ENCODE measurements at places on chromosomes 7 and 10.

- no peak for DNase-seq
Measured at GRCh38 chr10:17599089-17599488, 18.1 kb downstream of the HACD1 start.

DNA sequence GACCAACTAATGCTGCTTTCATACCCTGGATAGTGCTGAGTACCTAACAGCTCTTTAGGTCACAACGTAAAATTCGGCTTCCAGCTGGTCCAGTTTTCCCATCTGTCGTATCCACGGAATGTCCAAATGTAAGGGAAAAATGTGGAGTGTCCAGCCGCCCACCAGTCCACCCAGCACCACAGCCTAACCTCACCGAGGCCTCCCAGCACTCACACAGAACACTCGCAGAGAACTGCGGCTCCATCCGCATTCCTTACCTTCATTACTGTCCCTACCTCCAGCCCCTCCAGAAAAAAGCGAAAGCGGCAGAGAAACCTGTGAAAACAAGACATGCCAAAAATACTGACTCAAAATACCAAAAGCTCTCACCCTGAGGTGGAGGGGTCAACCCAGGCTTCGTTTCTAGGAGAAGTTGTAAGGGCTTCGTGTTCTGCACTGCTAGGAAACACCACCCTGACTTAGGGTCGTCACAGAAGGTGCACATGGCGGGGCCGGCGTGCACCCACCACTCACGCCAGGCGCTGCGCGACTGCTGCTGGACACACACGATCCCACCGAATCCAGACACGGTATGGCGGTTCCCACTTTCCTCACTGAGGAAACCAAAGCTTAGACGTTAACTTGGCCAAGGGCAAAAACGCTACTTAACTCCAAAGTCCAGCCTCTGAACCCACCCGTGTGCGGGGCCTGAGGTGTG lies 73.9 kb downstream of the AMZ1 start:
- no peak for DNase-seq

- no peak for DNase-seq
Measured at GRCh38 chr10:127313996-127314700, 117.8 kb upstream of the INSYN2A start.

DNA sequence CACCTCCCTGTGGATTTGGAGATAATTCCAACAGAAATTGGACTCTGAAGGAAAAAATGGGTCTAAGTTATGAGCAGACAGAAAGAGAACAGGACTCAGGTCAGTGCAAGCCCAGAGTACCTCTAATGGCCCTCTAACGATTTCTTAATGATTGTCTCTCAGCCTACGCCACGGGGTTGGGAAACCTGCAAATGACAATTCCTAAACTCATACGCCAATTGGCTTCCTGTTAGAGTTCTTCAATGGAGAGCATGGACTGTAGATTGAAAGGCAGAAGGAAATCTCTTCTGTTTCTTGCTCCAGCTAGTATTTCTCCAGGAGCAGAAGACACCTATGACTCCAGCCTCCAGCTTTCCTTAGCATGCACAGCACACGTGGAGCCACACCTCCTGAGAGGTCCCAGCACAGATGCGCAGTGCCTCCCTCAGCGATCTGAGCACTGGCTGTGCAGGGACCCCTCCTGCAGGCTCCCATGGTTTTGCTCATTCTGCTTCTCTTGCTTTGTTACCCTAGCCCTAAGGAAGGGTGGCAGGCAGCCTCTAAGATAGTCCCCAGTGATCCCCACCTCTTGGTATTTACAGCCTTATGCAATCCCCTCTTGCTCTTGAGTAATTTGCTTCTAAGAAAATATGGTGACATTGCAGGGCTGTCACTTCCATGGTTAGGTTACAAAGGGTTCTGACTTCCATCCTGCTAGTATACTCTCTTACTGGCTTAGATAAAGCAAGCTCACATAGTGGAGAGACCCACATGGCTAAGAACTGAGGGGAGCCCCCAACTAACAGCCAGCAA lies 30.1 kb downstream of the DENND11 start:
- no peak for DNase-seq

DNA sequence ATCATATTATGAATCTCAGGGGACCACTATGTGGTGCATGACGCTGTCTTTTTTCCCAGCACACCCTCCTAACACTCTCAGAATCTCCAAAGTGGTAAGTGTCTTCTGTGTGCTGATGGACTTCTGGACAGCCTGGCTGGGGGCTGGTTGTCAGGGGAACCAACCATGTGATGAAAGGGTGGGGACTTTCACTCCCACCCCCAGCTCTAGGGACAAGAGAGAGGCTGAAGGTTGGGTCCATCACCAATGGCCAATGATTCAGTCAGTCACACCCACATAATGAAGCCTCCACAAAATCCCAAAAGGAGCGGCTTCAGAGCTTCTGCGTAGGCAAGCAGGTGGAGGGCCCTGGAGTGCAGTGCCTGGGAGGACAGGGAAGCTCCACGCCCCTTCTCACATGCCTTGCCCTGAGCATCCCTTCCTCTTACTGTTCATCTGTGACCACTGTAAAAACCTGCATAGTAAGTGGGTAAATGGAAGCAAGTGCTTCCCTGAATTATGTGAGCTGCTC lies 44.6 kb downstream of the RASGEF1A start:
- DNase-seq = no peak

GRCh38 chr10:127587668-127588365 lies 38.7 kb downstream of the NPS start:
- DNase-seq = no peak

DNA sequence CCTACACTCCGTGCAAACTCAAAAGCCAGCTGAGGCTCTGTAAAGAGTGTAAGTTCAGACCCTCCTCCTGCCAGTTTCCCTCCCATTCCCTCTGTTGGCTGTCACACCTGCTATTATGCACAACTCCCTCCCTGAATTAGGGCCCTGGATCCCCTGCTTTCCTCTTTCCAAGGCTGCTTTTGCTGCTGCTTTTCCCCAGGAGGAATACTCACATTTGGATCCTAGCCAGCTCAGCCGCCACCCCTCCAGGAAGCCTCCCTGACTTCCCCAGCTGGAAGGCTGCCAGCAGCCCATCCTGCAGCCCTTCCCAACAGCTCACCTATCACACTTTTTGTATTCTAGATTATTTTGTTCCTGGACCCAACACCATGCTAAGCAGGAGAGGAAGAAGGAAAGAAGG lies 40.9 kb upstream of the WDR11 start:
- no peak for DNase-seq

DNA sequence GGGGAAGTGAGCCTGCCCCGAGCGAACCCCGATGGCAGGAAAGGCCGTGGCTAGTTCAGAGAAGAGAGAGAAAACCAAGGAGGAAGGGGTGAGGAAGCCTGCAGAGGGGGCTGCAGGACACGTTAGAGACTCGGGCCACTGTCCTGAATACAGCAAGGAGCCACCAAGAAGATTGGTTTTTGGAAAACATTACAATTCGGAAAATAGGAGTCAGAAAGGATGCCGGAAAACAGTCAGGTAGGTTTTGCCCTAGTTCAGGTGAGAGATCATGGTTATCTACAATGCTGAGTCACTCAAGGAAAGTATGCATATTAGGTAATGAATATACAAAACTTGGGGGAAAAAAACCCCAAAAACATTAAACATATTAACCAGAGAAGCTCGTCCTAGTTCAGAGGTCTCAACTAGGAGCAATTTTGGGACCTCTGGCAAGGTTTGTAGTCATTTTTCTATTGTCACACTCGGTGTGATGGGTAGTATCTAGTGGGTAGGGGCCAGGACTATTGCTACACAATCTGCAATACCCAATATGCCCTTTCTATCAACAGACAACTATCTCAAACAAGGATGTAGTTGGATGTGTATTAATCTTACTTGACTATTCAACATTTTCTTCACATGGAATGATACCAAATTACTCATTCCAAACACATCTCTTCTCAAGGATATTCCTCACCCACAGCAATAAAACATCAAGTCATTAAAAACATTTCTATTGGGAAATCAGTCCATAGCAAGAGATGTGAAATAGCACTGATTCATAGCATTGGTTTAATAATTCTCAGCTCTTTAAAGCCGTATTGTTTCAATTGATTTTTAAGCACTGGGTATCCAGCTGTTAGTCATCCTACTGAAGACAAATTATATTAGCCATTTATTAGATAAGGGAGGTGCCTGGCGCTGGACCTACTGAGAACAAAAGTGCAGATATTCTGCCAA lies 74.4 kb upstream of the RSU1 start:
- DNase-seq = no peak

DNA sequence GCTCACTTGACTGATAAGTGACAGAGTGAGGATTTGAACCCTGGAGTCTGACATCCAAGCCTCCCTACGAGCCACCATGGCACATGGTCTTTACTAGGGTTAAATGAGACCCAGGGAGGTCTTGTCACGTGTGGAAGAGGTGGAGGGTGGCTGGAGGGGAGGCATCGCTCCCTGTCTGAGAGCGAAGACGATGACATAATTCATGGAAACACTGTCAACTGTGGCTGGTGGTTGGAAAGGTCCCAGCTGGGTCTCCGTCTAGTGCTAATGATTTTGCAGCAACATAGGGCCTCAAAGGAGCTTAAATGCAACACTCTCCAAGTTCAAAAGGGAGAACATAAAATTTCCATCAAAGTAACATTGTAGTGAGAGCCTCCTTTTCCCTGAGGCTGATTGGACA lies 99.9 kb upstream of the BAIAP2L1 start:
- DNase-seq = no peak

GRCh38 chr10:12872577-12872976 lies 128.9 kb downstream of the CCDC3 start:
- DNase-seq = no peak

GRCh38 chr10:113958631-113959382 lies 84.9 kb upstream of the ADRB1 start:
- peak; percentile 34 for DNase-seq

DNA sequence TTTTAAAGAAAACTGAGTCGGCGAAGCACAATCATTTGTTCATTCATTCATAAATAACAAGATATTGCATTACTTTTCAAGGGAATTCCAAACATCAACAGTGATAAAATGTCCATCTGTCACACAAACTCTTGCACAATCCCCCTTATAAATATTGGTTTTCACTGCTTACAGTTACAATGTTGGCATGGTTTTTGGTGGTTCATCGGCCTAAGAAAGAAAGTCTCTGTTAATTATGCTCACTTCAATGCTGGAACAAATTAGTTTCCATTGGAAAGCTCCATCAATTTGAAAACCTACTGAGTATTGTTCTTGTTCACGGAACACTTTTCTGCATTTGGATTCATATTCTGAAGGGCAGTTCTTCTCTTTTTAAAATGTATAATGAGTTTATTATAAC lies 188.5 kb downstream of the JAZF1 start:
- DNase-seq = no peak

DNA sequence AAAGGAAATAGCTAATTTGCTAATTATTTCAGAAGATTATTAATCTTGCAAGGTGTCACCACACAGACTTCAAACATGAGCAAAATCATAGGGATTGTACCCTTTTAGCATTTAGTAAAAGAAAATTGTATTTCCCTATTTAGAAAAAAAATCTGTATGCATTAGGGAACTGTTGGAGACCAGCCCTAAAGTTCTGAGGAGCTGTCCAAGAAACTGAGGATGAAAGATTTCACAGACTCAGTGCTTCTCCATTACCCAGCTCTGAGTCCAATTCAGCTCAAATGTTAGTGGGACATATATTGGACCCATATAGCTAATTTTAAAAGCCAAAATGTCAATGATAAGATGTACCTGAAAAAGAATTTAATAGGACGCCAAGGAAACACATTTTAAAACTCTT lies 271.7 kb downstream of the SNX10 start:
- no peak for DNase-seq

DNA sequence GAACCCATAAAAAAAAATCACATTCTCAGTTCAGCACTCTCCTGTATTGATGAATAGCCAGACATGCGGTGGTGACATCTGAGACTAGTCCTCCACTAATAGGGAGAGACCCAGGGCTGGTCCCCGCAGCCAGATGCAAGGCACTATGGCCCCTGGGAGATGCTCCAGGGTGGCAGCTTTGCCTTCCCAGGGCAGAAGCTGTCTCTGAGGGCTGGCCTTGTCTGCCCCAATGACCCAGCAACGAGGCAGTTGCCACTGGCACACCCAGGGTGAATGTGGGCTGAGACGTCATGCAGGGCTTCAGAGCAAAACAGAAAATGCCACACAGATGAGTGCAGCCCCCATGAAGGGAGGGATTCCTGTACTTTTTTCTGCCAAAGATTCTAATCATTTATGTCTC lies 50.1 kb upstream of the GDF10 start:
- DNase-seq = no peak

- DNase-seq = no peak
Measured at GRCh38 chr10:62162261-62162981, 106.2 kb downstream of the RTKN2 start.

DNA sequence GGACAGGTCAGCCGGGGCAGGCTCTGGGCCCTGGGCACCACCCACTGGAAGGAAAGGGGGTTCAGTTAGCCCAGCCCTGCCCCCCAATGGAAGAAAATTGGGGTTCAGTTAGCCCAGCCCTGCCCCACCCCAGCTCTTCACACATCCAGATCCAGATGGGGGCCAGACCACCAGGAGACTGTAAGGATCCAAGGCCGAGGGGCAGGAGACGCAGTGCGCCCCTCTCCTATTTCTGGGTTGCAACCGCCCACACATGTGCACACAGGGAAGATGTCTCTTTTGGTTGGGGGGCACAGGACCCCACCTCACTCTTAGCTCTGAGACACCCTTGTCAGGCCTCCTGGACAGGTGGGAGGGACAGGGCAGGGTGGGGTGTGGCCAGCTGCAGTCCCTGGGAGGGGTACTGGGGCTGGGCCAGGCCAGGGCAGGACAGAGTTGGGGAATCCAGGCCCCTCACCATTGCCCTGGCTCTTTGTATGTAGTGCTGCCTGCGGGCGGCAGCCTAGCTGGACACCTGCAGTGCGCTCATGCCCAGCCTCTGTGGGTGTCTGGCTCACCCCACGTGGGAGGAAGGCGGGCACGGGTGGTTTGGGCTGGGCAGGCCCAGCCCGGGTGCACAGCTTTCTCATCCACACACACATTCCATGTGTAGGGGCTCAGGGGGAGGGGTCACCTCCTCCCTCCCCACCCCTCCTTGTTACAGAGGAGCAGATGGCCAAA lies 141.2 kb downstream of the LHPP start:
- DNase-seq = no peak

DNA sequence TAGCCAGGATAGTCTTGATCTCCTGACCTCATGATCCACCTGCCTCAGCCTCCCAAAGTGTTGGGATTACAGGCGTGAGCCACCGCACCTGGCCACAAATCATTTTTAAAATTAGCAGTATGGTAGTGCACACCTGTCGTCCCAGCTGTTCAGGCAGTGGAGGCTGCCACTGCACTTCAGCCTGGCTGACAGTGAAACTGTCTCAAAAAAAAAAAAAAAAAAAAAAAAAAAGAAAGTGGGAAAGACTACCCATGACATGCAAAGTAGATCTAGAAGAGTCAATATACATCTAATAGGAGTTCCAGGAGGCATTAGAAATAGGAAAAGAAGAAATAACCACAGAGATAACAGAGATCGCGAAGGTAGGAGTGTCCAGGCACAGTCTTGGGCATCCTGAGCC lies 3.2 kb downstream of the CSGALNACT2 start:
- DNase-seq = no peak

- no peak for DNase-seq
Measured at GRCh38 chr7:73865738-73866445, 4.9 kb downstream of the TMEM270 start.

GRCh38 chr7:126803060-126803665 lies 449.6 kb downstream of the GRM8 start:
- DNase-seq = peak; percentile 76
